ENCODE measurements at places on chromosomes 7 and 10.

DNA sequence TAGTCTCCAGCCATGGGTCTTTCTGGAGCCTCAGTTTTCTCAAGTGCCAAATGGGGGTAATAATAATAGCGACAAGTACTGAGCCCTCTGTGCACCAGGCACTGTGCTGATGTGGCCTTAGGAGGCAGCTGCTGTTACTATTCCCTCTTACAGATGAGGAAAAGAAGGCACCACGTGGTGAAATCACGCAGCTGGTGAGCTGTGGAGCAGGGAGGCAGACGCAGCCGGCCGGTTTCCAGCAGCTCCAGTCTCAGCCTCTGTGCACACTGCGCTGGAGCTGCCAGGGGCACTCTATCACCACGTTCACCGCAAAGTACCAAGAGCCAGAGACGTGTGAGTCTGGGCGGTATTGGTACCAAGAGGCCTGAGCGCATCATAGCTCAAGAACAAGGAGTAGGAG is 9.6 kb downstream of the PYROXD2 start:
- no peaks in the 10 kb centered on the region for H3K27me3 ChIP-seq
- no peaks in the 10 kb centered on the region for H3K36me3 ChIP-seq
- H3K4me1 ChIP-seq: no peaks in the 10 kb centered on the region

DNA sequence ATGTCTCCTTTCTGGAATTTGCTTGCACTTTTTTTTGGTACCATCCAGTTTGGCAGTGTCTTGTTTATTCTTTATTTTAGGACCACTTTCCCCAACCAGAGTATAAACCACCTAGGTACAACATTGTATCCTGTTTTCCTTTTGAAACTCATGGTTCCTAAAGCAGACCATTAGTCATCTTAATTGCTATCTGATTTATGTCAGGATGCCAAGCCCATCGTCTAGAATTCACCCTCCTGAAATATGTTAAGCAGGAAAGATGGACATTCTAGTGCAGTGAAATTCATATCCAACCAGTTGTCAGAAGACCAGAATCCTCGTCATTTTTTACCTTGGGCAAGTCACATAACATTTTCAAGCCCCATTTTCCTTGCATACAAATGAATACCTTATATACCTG is 223.6 kb upstream of the KMT2E start:
- no peak for DNase-seq
- no peak overlapping the region for H3K27ac ChIP-seq
- no peaks in the 10 kb centered on the region for H3K4me1 ChIP-seq
- H3K4me3 ChIP-seq: no peak overlapping the region
- H3K27me3 ChIP-seq: no peaks in the 10 kb centered on the region
- H3K36me3 ChIP-seq: no peaks in the 10 kb centered on the region

- no peaks in the 10 kb centered on the region for H3K36me3 ChIP-seq
- no peak overlapping the region for H3K27ac ChIP-seq
- no peaks in the 10 kb centered on the region for H3K4me1 ChIP-seq
- H3K27me3 ChIP-seq: no peaks in the 10 kb centered on the region
These were observed 286.5 kb upstream of the SORCS1 start for GRCh38 chr10:107451047-107451446.

- H3K4me1 ChIP-seq: no peaks in the 10 kb centered on the region
- H3K27ac ChIP-seq: peak overlapping the region; percentile 65
- H3K4me3 ChIP-seq: peak overlapping the region; percentile 58
- DNase-seq: peak; percentile 58
- H3K36me3 ChIP-seq: no peaks in the 10 kb centered on the region
These were observed 2.2 kb upstream of the ANTXRL start for GRCh38 chr10:46284286-46285229.

GRCh38 chr7:28078036-28078901 is 102.3 kb downstream of the JAZF1 start:
- no peaks in the 10 kb centered on the region for H3K4me1 ChIP-seq
- peak; percentile 34 for DNase-seq
- H3K27ac ChIP-seq: no peak overlapping the region
- no peaks in the 10 kb centered on the region for H3K27me3 ChIP-seq
- H3K4me3 ChIP-seq: no peak overlapping the region

DNA sequence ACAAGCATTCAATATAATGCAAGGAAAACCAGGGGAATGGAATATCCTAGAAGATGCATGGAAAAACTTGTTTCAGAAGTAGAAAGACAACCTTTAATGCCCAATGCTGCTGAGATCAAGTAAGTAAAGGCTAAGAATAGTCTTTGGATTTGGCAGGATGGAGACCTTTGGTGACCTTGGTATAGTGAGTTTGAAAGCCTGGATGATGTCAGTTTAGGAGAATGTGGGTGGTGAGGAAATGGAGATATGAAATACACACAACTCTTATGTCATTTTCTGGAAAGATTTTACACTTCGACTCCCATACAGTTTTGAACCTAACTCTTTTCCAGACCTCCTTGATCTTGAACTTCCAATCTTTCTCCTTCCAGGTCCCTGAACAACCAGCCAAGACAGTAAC is 185.7 kb downstream of the TFEC start:
- no peaks in the 10 kb centered on the region for H3K36me3 ChIP-seq
- no peaks in the 10 kb centered on the region for H3K4me1 ChIP-seq
- H3K27ac ChIP-seq: no peak overlapping the region
- H3K27me3 ChIP-seq: no peaks in the 10 kb centered on the region
- no peak for DNase-seq
- H3K4me3 ChIP-seq: no peak overlapping the region

DNA sequence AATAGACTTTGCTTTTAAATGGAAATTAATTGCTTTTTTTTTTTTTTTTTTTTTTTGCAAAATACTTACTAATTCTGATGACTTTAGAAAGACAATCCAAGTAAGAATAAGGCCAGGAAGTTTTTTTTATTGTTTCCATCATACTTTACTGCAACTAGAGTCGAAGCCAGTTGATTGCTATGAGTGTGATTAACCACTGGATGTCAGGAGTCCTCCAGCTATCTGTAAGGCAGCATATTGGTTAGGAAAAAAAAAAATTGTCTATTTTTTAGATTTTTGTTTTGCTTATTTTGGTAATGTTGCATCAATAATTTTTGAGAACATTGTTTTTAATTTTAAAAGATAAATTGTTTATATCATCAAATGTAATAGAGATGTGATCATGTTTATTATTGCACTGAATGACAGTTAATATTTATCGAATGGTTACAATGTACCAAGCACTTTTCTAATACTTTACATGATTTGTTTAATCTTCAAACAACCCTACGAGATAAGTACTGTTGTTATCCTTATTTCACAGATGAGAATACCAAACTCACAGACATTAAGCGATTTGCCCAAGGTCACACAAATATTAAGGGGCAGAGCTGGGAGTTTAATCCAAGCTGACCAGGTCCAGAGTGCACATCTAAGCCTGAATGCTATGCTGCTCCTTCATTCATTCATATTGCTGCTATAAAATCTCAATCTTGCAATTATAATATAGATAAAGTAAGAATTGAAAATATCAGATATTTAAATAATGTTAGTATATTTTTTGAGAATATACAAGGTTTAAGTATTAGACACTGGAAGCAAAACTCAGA is 19.9 kb upstream of the LMOD2 start:
- H3K27me3 ChIP-seq: peaks cover 4% of the 10 kb centered on the region
- no peak for DNase-seq
- H3K4me3 ChIP-seq: no peak overlapping the region
- H3K36me3 ChIP-seq: no peaks in the 10 kb centered on the region
- H3K27ac ChIP-seq: no peak overlapping the region

DNA sequence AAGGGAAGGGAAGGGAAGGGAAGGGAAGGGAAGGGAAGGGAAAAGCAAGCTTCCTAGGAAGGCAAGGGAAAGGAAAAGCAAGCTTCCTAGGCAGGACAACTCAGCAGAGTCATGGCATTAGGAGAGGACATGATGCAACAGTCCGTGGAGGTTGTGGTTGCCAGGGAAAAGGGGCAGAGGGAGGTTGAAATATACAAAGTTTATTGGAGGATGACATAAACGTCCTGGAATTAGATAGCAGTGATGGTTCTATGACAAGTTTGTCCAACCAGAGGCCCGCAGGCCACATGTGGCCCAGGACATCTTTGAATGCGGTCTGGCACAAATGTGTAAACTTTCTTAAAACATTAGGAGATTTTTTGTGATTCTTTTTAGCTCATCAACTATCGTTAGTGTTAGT is 59.8 kb upstream of the OPN4 start:
- DNase-seq: no peak
- H3K36me3 ChIP-seq: no peaks in the 10 kb centered on the region
- H3K4me3 ChIP-seq: no peak overlapping the region
- no peaks in the 10 kb centered on the region for H3K4me1 ChIP-seq

GRCh38 chr10:61903221-61903927 is 1.9 kb downstream of the ARID5B start:
- DNase-seq: peak; percentile 59
- peaks cover 18% of the 10 kb centered on the region for H3K4me1 ChIP-seq
- H3K27ac ChIP-seq: peak overlapping the region; percentile 92
- H3K4me3 ChIP-seq: peak overlapping the region; percentile 96

DNA sequence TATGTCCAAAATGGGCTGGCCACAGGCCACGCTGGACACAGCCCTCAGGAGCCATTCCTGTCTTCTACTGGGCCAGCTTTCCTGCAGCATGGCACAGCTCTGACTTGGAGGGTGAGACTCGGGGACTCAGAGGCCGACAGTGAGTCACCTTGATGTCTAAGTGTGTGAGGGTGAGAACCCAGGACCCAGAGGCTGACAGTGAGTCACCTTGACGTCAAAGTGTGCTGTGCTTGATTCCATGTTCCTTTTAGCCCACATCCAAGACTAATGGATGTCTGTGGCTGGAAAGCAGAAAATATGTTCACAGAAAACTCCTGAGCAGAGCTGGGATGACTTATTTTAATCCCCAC is 6.0 kb upstream of the FAM170B start:
- no peaks in the 10 kb centered on the region for H3K27me3 ChIP-seq
- H3K27ac ChIP-seq: no peak overlapping the region
- H3K36me3 ChIP-seq: no peaks in the 10 kb centered on the region
- no peaks in the 10 kb centered on the region for H3K4me1 ChIP-seq
- no peak for DNase-seq

Data from naive thymus-derived CD4-positive, alpha-beta T cell (primary cell).